ENCODE measurements at places on chromosomes 13 and 19.

DNA sequence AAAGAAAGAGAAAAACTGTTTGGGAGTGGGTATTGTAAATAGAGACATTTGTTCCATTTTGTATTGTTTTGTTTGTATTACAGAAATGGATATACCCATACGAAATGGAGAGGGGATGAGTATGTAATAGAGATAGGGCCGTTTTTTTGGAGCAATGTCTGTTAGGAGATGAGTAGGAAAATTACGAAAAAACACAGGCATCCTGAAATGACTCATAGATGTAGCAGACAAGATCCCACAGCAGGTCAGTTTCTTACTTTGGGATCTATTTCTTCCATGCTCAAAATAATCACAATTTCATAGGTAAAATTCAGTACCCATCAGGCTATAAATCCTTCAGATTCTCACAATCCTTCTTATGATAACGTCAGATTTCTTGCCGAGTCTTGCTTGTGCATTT is 779.4 kb upstream of the SLITRK1 start:
- no peak for DNase-seq

DNA sequence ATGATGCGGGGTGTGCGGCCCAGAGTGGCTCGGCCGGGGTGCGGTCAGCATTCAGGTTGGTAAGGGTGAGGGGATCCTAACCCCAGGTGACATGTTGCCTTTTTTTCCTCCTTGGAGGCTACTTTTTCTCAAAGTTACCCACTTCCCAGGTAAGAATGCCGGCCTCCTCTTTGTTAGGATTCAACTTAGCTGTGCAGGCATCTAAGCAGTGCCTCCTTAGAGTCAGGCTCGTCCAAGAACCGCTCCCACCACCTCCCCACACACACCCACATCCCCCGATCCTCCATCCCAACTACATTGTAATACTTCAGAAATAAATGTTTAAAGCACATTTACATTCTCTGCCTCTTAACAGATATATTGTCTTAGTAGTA is 733 bp upstream of the ENOX1 start:
- DNase-seq, result no peak

DNA sequence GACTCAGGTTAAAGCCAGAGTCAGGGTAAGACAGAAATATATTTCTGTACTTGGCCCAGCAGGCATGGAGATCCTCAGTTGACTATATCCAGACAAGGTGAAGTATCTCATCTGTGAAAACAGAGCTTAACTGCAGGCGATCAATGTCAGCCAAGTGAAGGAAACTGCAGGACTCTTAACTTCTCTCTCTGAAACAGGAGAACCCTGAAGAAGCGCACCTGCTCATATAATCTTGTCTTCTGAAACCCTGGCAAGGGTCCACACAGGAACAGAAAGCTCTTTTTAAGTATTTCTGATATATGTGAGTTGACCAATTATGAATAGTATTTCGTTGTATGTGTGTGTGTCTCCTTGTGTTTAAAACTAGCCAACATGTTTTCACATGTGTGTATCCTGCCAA is 504.8 kb upstream of the SLITRK5 start:
- no peak for DNase-seq

GRCh38 chr19:22901431-22902130 is 69.5 kb downstream of the ZNF723 start:
- no peak for DNase-seq

DNA sequence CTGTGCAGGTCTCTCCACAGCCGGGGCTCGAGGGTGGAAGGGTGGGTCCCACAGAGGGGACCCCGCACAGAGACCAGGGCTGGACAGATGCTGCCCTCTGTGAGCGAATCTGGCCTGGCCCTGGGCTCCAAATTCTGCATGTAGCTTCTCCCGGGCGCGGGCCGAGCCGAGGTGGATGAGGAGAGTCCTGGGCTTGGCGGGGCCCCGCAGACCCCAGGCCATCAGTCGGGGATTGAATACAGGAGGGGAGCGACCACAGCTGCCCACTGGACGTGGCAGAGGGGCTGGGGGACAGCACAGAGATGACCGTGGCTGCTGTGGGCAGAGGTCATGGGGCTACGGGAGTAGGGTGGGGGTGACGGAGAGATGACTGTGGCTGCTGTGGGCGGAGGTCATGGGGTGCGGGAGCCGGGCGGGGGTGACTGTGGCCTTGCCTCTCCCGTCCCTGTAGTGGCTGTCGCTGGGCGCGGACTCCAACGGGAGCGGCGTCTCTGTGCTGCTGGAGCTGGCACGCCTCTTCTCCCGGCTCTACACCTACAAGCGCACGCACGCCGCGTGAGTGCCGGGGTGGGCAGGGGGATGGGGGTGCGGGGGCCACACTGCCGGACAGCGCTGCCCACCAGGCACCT is 15.5 kb downstream of the NCLN start:
- DNase-seq, result no peak

DNA sequence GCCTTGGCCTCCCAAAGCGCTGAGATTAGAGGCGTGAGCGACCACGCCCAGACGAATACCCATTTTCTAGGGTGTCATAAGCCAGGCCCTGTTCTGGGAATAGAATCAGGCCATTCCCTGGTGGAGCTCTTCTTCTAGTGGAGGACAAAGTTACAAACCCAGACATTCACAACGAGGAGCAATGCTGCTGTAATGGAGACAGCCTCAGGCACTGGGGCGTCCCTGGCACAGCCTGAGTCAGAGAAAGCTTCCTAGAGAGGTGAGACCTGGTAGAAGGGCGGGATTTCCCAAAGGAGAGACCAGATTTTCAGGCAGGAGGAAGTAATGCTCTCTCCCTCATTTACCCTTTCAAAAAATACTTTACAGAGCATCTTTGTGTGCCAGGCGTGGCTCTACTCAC is 12.7 kb downstream of the PRKCG start:
- no peak for DNase-seq

DNA sequence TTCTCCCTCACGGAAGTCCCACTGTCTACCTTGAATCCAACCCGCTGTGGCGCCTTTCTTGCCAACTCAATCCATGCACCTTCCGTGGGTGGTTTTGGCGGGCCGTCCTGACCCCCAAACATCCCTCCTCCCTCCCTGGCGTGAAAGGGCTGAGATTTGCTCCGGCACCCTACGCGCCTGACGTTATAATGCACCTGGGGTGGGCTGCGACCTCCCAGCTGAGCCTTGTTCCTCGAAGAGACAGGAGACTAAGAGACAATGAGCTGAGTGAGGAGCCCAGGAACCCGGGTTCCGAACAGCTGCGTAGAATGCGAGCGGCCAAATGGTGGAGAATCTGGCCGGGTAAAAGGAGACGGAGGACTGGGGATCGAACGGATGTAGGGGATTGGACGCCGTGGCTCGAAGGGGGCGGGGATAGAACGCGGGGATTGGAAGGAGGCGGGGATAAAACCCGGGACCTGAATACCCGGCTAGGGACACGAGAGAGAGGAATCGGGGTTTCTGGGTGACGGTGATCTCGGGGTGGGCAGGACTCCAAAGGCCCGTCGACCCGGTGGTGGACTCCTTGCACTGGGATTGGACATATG is at the start of gene CPT1C:
CPT1C (plus strand) TSS at position 461 of the 587 bp plus-strand sequence. CDS start 1,137 bp downstream, outside the sequence.
- DNase-seq, result no peak

All from cortex of kidney (tissue), 1 donor.